ENCODE measurements at places on chromosomes 5 and 9. TPM values are rescaled to one million over a fixed set of nuclear protein-coding genes. Genes with fewer than 3 reads are reported as not detected.

The PLAC8L1 gene
- total RNA-seq = 0.74 TPM

The HBEGF gene
- total RNA-seq = 17.1 TPM

- DNase-seq = no peak
Measured at GRCh38 chr5:131774652-131775367, 22.0 kb downstream of the FNIP1 start.

DNA sequence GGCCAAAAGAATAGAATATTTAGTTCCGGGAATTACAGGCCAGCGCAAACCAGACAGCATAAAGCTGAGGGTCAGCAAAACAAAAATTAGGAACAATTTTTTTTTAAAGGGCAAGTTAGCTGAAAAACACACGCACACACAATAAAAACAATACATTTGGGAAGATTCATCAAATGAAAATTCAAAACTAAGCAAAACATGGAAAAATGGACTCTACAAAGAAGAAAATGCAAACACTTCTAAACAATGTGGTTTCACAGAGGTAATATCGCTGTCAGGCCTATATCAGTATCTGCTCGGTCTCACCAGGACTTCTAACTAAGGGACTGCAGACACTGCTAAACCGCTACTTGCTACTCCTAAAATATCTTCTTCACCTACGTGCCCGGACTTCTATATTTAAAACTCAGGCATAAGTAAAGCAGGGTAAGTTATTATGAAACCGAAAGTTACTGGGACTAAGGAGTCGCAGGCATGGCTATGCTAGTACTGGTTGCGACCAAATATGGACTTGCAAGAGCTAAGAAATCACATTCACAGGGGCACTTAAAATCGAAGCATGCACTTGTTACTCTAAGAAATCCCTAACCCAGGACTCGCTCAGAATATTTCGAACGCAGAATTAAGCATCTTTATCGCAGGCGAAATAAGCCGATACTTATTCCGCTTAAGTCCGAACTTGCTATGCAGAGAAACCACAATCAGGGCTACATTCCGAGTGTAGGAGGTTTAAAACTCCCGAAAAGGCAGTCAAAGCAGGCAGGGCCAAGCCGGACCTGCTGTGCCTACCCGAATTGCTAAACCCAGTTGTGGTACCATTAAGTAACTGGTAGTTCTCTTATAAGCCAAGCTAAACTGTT lies 2.3 kb downstream of the ANXA2R start:
- DNase-seq = peak; percentile 45

DNA sequence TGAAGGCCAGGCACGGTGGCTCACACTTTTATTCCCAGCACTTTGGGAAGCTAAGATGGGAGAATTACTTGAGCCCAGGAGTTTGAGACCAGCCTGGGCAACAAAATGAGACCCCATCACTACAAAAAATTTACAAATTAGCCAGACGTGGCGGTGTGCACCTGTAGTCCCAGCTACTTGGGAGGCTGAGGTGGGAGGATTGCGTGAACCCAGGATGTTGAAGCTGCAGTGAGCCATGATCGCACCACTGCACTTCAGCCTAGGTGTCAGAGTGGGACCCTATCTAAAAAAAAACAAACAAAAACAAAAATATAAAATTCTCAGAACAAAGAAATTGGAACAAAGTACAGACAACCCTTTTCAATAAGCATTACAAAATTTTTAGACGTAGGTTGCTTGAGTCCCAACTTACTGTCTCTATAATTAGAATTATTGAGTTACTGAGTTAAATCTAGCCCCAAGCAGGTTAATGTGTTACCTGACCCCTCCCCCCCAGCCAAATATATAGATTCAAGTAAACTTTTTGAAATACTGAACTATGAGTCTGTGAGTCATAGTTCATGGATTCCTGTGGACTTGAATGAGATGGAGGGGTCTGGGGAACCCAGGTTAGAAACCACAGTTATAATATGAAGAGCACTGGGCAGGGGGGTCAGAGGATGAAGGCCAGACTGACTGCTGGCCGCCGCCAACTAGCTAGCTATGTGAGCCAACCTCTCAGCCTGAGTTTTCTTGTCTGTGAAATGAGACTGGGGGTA lies 173.1 kb downstream of the AOPEP start:
- DNase-seq = no peak

DNA sequence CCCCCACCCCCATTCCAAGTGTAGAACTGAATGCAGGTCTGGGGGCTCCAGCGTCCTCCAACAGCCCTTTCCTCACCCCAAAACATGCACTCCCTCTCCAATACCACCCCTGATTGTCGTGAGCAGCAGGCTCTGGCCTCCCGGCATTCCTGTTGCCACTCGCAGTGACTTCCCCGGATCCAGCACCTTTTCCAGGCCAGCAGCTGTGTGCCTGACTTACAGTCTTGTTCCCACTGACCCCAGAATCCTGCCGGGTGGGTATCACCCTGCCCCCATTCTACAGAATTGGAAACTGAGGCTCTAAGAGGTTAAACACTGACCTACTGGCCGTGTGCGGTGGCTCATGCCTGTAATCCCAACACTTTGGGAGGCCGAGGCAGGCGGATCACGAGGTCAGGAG lies 127.2 kb downstream of the OLFM1 start:
- DNase-seq = no peak

- DNase-seq = no peak
Measured at GRCh38 chr5:57316798-57317327, 143.0 kb downstream of the GPBP1 start.

Data from activated T-helper 2 cell treated with anti-CD3 and anti-CD28 coated beads, Interferon-gamma antibody, Interleukin-2, Interleukin-4, amounts not matched to agents 10 μg/mL and 5 μg/mL and 100 μg/mL, durations not matched to agents 14 hours and 24 hours and 36 hours (primary cell).